A549 treated with AZD2906 at 1 μM for 4 hours (cell line): ENCODE measurements at places on chromosomes 5 and 9. TPM values are rescaled to one million over a fixed set of nuclear protein-coding genes. Genes with fewer than 3 reads are reported as not detected.

The ABLIM3 gene
- total RNA-seq, result 23.6 to 26.4 TPM (median 24.9 TPM) in 5 replicates

The SCGB3A1 gene
- not detected in 5 replicates for total RNA-seq

The IL3 gene
- total RNA-seq, result not detected in 5 replicates

The BHMT2 gene
- not detected in 5 replicates for total RNA-seq

The SETD9 gene
- total RNA-seq, result 4.5 to 6.1 TPM (median 4.9 TPM) in 5 replicates

The BRD9 gene
- 36.8 to 40.4 TPM (median 39.0 TPM) in 5 replicates for total RNA-seq

The PCDHGB7 gene
- 0.03 to 0.13 TPM (median 0.07 TPM) in 3 of 5 replicates, not detected in the others for total RNA-seq

The PKD2L2 gene
- 0.05 to 0.09 TPM (median 0.07 TPM) in 3 of 5 replicates, not detected in the others for total RNA-seq

The KIAA1958 gene
- total RNA-seq, result 1.8 to 2.4 TPM (median 2.2 TPM) in 5 replicates

The C5 gene
- total RNA-seq, result 10.8 to 13.7 TPM (median 11.3 TPM) in 5 replicates

The MUSK gene
- total RNA-seq, result not detected in 5 replicates

The PCSK1 gene
- total RNA-seq, result 0.27 to 0.34 TPM (median 0.29 TPM) in 5 replicates

The CDHR2 gene
- 0.06 to 0.29 TPM (median 0.15 TPM) in 5 replicates for total RNA-seq

The ZNF454 gene
- not detected in 5 replicates for total RNA-seq

The DRD1 gene
- total RNA-seq, result 0.02 to 0.11 TPM (median 0.05 TPM) in 5 replicates

The SVEP1 gene
- total RNA-seq, result 1.5 to 1.8 TPM (median 1.7 TPM) in 5 replicates
